ENCODE measurements at places on chromosomes 4 and X. TPM values are rescaled to one million over a fixed set of nuclear protein-coding genes. Genes with fewer than 3 reads are reported as not detected.

The ANXA10 gene
- not detected for total RNA-seq

The PPM1K gene
- 17.6 TPM for total RNA-seq

The ARHGAP24 gene
- total RNA-seq, result 1.5 TPM

The STOX2 gene
- total RNA-seq, result 26.7 TPM

The MAGEB1 gene
- not detected for total RNA-seq

The AFP gene
- total RNA-seq, result not detected

All from neural crest cell (in vitro differentiated cells).